Activated gamma-delta T cell treated with Interleukin-2 at 50 U/mL for 16 hours (primary cell): ENCODE measurements at places on chromosomes 1 and 21.

DNA sequence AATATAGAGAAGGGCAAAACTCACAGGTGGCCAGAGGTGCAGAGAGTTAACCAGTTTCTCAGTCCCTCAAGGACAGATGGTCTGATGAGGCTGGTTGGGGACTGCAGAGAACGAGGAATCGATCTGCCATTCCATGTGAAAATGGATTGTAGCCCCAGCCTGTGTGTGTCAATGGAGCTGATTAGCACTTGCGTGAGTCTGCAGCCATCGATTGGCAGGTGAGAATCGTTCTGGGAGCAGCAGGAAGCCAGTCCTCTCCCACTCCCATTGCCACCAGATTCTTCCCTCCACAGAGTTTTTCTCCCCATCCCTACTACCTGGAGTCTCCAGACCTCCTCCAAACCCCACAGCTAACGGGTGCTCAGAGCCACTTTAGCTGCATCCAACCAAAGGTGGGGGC is 18.3 kb upstream of the PSMB2 start:
- DNase-seq = no peak

DNA sequence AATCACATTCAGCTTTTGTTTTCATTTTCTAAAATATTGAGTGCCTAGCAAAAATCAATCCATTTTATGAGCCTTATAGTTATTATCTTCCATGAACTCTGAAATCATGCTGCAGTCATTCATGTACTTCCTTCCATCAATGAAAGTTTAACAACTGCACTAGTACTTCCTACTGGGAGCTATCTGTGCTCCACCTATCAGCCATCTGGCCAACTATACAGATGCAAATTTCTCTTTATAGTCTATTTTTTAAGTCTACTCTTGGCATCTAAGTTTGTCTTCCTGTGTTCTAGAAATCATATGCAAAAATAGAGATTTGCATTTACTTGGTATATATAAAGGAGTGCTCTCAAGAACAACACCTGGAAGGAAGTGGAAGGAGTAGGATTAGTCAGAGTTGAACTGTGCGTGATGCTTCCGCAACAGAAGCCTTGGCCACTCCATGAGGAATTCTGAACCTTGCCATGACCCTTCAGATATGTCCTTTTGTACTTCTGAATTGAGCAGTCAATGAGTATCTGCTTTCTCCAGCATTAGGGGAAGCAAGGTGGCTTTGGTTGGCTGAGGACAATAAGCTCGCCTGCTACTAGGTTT is 403.2 kb upstream of the ADAMTS5 start:
- DNase-seq = no peak

GRCh38 chr1:225731491-225731890 is 46.1 kb upstream of the SRP9 start:
- DNase-seq = no peak

DNA sequence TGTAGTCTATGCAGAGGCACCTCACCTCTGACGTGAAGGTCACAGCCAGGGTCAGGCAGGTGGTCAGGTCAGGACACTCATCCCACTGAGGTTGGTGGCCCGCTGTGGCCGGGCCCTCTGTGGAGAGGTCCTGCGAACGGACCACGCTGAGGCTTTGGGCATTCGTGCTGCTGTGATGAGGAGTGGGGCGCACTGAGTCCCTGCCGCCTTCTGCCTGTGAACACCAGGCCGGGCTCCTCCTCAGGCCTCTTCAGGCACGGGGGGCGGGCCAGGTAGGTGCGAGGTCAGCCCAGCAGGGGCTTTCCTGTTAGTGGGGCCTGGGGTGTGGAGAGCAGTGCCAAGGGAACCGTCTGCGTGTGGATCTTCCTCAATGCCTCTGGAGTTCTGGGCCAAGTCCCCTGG is 39.0 kb downstream of the COQ8A start:
- no peak for DNase-seq

- DNase-seq = no peak
Measured at GRCh38 chr1:31101147-31101502, 35.6 kb upstream of the PUM1 start.

DNA sequence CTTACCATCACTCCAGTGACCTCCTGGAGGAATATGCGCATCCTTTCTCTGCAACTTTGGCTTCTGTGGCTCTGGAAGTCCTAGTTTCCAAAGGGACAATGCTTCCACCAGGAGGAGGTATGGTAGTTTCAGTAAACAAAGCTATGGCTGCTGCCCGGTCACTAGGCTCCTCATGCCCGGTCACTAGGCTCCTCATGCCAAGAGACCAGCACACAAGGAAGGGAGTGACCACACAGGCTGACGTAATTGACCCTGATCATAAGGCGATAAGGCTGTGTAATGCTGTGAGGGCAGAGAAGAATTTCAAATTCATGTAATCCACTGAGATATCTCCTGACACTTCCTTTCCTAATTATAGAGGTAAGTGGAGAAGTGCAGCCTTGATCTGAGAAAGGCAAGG is 102.9 kb downstream of the DTL start:
- DNase-seq = no peak
